Body of pancreas (tissue), 4 donors: ENCODE measurements at places on chromosomes 3 and 15. TPM values are rescaled to one million over a fixed set of nuclear protein-coding genes. Genes with fewer than 3 reads are reported as not detected.

DNA sequence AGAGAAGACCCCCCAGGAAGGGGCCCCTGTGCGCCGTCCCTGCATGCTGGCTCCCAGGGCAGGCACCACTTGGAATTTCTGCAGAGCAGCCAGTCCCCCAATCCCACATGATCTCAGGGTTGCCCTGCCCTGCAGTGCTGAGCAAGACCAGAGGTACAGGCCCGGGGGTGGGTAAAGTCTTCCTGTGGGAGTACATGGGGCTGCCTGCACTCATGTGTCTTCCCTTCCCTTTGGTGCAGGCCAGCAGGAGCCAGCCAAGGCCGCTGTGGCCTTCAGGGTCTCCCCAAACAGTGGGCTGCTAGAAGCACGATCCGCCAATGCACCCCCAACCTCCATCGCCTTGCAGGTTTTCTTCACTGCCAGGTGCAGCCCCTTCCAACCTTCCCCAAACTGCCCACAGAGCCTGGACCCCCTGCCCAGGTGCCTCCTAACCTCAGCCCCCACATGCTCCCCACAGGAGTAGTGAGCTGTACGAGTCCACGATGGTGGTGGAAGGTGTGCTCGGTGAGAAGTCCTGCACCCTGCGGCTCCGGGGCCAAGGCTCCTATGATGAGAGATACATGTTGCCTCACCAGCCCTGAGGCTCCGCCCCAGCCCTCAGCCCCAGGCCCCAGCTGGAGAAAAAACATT is 15.0 kb downstream of the ACAA1 start:
- DNase-seq = peak; percentile 10

- no peak for DNase-seq
These were observed 56.8 kb downstream of the STARD9 start for GRCh38 chr15:42632105-42632675.

- DNase-seq = no peak
These were observed 176.7 kb downstream of the DIPK2A start for GRCh38 chr3:144148356-144148755.

The NIPA2 gene
- 21.8 TPM for total RNA-seq

The RAD18 gene
- 3.6 TPM for total RNA-seq

DNA sequence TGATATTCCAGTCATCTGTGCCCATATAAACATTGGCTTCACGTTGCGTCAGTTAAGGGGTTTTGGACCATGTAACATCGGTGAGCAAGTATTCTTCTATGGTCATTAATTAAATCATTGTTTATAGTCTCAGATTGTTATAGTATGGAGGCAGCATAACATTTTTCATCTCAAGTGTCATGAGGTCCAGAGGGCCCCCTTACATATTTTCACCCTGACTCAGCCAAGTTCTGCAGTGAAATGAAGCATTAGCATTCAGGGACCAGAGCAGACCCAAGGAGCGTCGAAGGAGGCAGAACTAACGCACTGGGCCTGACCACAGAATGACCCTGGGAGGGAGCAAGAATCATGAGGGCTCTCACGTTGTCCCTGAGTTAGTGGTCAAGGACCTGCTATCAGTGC is 171.5 kb downstream of the LRTM1 start:
- no peak for DNase-seq

DNA sequence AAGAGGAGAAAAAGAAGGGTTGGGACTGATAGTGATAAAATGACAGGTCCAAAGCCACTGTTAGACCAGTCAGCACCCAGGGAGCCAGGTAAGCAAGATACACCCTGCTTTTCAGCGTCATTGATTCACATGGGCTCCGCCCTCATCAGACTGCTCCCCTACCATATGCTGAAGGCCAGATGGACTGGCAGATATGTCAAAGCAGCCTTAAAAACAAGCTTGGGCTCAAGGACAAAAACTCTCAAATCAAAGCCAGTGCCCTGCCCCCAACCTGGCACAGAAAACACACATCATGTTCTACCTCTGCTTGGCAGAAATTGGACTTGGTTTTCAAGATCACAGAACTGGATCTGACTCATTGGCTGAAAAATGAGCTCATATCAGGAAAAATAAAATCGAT is 33.4 kb downstream of the SH3BP5 start:
- peak; percentile 87 for DNase-seq

DNA sequence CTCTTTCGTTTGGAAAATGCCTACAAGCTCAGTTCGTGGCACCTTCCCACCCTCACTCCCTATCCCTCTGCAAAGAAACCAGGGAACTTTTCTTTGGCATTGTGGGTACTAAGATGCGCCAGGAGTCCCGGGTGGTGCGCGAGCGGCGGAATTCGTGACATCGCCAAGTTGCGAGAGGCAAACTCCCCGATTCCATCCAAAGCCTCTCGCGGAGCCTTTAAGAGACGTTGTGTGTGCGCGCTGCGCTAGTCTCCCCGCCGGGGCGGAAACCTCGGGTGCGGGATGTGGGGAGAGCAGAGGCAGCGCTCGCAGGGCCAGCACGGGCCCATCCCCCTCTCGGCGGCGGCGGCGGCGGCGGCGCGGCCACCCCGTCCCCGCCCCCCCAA is 443 bp upstream of the NR2F2 start:
- no peak for DNase-seq

DNA sequence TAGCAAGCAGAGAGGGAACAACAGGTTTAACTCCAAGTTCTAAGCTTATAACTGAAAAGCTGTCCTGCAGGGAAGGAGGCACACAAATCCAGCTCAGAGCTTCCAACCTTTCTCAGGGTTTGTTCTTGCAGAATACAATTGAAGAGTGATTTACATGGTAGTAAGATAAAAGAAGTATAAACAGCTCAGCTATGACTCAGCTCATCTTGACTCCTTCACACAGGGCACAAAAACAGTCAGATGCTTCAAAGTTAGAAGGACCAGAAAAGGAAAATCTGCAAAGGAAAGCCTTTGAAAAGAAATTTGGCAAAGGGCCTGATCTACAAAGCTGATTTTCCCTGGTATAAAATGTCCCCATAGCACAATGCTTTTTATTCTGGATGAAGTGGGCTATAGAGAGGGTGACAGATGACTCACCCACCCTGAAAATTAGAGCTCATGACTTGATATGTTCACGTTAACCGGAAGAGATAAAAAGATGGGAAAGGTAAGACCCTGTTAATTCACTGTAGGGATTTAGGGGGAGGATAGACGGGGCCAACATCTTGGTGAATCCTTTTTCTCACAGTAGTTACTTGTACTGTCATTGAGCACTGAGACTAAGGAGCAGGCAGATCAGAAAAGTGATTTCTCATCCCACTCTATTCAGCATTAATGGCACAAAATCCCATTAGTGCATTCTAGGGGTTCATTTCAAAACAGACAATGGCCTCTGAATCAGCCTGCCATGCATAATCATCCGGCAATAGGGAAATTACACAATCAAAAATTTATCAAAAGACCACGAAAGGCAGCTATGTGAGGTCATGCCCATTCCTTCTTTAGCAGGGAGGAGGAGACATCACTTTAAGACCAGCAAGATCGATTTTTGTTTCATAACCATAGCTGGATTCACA is 143.5 kb downstream of the GAP43 start:
- no peak for DNase-seq
